ENCODE measurements at places on chromosomes 7 and 10. TPM values are rescaled to one million over a fixed set of nuclear protein-coding genes. Genes with fewer than 3 reads are reported as not detected.

- DNase-seq = no peak
- H3K4me3 ChIP-seq = no peak overlapping the region
- peaks cover 17% of the 10 kb centered on the region for H3K4me1 ChIP-seq
Observed at GRCh38 chr10:71393841-71394475, 2.8 kb upstream of the CDH23 start.

DNA sequence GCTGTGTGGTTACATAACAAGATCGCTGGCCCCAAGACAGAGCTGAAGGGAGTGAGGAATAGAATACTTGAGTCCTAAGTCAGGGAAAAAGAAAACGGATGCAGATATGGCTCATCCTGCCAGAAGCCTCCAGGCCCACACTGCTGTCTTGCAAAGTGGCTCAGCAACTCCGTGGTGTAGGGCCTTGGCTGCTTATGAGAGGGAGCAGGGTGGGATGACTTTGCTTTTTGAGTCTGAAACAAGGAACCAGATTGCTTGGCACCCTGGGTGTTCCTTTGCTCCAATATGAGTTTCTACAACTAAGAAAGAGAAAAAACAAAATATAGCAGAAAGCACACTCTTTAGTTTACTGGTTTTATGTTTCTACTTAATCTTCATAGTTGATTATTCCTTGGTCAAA, 193.8 kb upstream of the WDR11 start:
- H3K27me3 ChIP-seq = no peaks in the 10 kb centered on the region
- H3K27ac ChIP-seq = no peak overlapping the region
- H3K4me3 ChIP-seq = no peak overlapping the region
- H3K36me3 ChIP-seq = no peaks in the 10 kb centered on the region

DNA sequence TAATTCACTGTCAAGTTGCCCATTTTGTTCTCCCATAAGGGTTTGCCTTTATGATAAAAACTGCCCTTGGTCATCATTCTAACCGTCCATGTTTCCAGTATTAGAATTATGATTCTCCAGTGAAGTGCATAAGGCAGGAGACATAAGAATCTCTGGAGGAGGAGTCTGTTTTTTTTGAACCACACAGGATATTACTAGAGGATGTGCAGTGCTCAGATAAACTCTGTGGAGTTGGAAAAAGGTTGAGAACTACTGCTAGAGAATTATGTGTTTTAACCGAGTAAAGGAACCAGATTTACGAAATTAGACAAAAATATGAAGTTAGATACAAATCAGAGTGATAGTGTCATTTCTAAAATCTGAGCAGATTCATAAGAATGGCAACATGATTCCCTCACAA, 40.5 kb downstream of the MDFIC start:
- no peaks in the 10 kb centered on the region for H3K27me3 ChIP-seq
- DNase-seq = no peak
- H3K4me3 ChIP-seq = no peak overlapping the region
- H3K4me1 ChIP-seq = peaks cover 5% of the 10 kb centered on the region
- H3K27ac ChIP-seq = no peak overlapping the region

DNA sequence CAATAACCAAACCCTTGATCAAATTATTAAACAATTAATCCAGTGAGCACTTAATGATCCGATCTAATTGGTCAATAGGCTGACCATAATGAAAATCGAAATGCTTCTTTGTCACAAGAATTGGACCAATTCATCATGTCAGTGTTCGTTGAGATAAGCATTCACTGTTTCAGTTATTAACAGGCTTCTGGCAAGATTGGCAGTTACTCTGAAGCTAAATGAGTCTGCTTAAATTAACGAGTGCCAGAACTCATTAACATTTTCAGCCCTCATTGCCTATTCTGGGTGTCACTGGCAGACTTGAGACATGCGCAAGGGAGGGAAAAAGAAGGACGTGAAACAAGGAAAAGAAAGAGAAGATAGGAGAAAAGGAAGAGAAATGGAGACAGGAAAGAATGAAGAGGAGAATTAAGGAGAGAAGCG, 30.7 kb upstream of the SLC26A3 start:
- H3K36me3 ChIP-seq = no peaks in the 10 kb centered on the region
- no peak for DNase-seq
- H3K4me1 ChIP-seq = no peaks in the 10 kb centered on the region
- H3K27ac ChIP-seq = no peak overlapping the region

Gene SCRN1
- total RNA-seq = 95.9 TPM

Gene ICA1
- 5.8 TPM for total RNA-seq

Gene SPDYE1
- not detected for total RNA-seq

Gene GSTO1
- 48.6 TPM for total RNA-seq

Gene CDC14C
- 0.54 TPM for total RNA-seq

Gene OPN1SW
- total RNA-seq = 0.46 TPM
